AG10803 (cell line): ENCODE measurements at places on chromosomes 1 and 21.

DNA sequence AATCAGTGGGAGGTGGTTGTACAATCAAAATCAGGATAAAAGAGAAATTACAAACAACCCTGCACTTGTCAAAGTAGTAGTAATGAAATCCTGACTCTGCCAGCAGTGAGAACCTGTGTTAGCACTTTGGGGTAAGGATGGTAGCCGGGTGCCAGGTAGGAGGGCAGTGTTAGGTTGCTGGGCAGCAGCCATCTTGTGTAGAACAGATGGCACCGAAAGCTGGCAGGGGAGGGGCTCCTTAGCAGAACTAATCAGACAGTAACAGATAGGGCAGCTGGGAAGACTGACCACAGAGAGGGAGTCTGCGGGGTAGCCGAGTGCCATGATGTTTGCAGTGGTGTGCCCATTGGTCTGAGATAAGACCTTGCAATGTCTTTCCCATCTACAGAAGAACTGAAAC is 137.3 kb downstream of the SDCCAG8 start:
- no peak for DNase-seq

GRCh38 chr1:54230507-54231339 is 30.8 kb downstream of the MRPL37 start:
- no peak for DNase-seq

DNA sequence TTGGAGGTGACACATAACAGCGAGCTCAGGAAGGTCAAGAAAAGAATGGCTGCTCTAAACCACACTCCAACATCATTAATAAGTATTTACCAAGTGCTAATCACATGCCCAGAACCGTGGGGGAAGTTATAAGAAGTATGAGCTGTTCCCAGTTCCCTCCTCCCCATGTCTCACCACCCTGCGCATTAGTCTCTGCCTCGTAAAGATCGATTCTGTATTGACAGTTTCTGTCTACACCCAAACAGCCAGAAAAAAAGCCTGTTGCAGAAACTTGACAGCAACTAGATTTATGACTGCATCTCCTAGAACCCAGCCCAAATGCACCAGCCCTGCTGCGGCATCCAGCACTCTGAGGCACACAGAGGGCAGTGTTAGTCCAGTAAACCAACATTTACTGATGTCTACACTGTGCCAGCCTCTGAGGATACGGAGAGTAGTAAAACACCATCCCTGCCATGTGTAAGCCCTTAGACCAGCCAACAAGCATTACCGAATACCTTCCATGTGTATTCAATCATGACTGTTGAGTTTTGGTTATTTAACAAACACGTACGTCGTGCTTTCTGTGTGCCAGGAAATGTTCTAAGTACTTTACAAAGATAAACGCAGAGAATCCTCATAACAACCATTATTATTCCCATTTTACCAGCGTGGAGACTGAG is 63.6 kb upstream of the ZBTB40 start:
- DNase-seq, result peak; percentile 85

GRCh38 chr1:210920258-210920657 is 213.7 kb downstream of the KCNH1 start:
- no peak for DNase-seq

- DNase-seq, result peak; percentile 10
Observed at GRCh38 chr1:114322734-114323133, 169.1 kb upstream of the SYT6 start.

DNA sequence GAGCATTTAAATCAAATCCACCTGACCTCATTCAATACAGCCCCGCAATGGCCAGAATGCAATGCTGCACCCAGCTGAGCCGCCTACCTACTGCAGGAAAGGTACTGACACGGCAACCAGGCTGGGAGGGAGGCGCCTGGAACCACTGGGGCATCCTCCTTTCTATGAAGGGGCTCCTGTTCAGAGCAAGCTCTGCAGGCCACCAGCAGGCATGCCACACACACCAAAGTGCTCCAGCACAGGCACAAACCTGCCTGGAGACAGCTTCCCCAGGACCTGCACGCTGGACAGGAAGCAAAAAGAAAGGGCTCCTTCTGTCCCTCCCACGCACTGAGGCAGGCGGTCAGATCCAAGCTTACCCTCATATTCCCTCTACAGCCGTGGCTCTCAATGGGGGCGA is 21.2 kb downstream of the CTNNBIP1 start:
- DNase-seq, result no peak

DNA sequence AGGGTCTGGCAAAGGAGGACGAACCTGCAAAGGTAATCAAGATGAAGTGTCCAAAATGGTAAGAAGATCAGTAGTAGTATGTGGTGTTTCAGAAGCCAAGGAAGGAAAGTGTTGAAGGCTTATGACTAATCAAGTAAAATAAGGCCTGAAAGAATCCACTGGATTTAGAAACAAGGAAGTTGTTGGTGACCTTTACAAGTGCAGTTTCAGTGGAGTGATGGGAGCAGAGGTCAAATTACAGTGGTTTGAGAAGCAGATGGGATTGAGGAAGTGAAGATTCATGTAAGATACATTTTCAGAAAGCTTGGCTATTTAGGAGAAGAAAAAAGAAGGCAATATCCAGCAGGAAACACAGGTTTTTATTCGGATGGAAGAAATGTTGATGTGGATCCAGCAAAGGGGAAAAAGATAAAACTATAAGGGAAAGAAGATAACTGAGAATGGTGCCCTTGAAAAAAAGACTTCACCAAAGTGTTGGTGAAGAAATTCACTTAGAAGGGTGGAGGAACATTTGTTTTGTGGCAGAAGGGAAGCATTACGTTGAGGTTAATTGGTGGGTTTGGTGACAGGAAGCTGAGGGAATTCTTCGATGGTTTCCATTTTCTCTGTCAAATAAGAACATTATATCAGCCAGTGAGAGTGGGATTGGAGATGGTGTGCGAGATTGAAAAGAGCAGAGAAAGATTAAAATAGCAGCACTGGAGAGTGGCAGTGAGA is 2.1 kb downstream of the ARMH1 start:
- peak; percentile 71 for DNase-seq

GRCh38 chr1:80994934-80995333 is 805.8 kb upstream of the ADGRL2 start:
- no peak for DNase-seq

- no peak for DNase-seq
Observed at GRCh38 chr1:8524627-8525157, 206.8 kb downstream of the SLC45A1 start.

GRCh38 chr1:93710499-93711453 is 29.1 kb upstream of the BCAR3 start:
- no peak for DNase-seq

GRCh38 chr1:21700094-21700493 is 30.9 kb upstream of the RAP1GAP start:
- no peak for DNase-seq

DNA sequence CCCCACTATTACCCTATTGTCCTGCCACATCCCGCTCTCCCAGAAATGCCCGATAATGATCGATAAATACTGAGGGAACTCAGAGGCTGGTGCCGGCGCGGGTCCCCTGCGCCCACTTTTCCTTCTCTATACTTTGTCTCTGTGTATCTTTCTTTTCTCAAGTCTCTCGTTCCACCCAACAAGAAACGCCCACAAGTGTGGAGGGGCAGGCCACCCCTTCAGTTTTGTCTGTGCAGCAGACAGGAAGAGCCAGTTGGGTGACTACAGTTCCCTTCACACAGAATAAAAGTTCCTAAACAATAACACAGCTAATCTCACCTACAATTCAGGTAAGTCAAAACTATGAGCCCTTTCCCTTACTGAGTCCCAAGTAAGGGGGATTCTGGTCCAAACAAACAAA is 423.7 kb downstream of the SMYD3 start:
- no peak for DNase-seq

- no peak for DNase-seq
Observed at GRCh38 chr1:74420467-74420866, 91.9 kb downstream of the LRRC53 start.

DNA sequence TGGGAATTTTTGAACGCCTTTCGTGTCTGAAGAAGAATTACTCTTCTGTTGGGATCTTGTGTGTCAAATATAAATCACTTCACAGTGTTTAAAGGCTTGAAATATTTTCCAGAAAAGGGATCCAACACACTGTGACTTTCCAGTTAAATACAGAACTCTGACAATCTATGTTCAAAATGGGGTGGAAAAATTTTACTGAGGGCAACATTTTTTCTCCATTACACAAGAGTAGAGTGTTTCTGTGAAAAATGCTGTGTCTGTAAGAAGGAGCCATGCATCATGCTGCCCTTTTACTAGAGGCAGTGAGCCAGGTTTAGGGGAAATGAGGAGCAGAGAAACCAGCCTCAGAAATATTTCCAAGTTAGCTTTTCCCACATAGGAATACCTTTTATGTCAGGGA is 86.5 kb downstream of the VPS13D start:
- DNase-seq, result peak; percentile 75

DNA sequence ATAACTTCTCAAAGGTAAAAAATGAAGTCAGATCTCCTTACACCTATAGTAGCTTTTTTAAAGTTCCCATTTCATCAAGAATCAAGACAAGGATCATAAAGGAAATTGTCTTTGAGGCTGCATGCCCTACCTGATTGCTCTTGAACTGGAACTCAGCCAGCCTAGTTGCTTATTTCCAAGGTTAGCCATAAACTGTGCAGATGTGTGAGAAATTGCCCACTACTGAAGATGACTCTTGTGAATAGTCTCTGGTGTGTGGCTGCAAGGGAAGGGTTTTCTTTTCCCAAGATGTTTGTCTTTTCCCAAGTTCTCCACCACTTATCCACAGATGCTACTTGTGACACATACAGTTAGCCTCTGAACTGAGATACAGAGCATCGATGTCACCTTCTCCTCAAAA is 81.7 kb upstream of the DUSP10 start:
- no peak for DNase-seq

- no peak for DNase-seq
Observed at GRCh38 chr1:153125536-153125935, 12.2 kb upstream of the SPRR2F start.

DNA sequence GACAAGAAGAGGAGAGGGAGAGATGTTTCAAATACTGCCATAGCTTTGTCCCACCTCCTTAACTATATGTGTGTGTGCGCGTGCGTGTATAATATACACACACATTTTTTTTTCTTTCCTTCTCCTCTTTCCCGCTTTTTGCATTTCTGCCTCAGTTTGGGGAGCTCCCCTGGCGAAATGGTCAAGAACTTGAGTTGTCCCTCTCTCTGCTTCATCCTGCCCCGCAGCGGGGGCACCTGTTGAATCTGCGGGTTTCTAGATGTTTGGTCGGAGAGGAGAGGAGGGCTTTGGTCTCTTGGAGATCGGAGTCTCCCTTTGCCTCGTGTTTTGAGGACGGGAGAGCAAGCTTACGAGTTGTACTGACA is 504 bp downstream of the SCCPDH start:
- peak; percentile 31 for DNase-seq

DNA sequence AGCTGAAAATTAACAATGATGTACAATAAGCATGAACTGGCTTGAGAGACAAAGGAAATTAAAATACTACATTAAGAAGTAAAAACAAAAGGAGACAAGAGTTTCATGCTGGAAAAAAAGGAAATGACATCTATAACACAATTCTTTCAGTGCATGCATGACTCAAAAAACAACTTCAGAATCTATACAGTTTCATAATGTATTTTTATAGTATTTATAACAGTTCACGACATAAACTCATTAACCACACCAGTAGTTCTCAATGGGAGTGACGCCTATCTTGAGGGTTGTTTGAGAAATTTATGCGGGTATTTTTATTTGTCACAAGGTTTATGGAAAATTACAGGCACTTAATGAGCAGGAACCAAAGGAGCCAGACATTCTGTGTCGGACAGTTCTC is 168.5 kb downstream of the SMYD3 start:
- DNase-seq, result no peak
